ENCODE measurements at places on chromosomes 5 and 9.

GRCh38 chr9:103804077-103804735, 289.9 kb upstream of the SMC2 start:
- DNase-seq = no peak

GRCh38 chr5:143771602-143772001, 40.4 kb upstream of the HMHB1 start:
- no peak for DNase-seq

- no peak for DNase-seq
Observed at GRCh38 chr5:159928122-159928909, 12.0 kb downstream of the ADRA1B start.

- no peak for DNase-seq
Observed at GRCh38 chr9:2158766-2159430, 143.8 kb downstream of the SMARCA2 start.

DNA sequence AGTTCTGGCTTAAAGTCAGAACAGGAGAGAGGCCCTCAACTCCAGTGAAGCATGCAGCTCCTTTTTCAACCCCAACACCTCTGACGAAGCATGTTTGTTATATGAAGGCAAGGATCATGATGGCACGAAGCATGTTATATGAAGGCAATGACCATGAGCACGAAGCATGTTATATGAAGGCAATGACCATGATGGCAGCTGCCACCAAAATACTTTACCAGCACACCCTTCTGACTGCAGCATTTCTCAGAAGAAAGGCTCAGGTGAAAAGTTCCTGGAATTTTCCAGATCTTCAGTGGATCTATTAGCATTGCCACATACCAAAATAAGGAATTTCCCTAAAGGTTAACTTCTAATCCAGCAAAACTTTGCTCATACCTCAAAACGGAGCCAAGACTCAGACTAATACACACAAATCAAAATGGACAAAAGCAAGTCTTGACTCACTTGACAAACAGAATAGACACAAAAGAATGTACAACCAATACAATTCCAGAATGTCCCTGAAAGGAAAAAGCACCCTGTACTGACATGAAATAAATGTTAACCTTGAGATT, 217.4 kb downstream of the FANCC start:
- no peak for DNase-seq
